Stimulated activated CD4-positive, alpha-beta T cell treated with anti-CD3 and anti-CD28 coated beads, Interleukin-15, amount 100 ng/mL, for 24 hours (primary cell): ENCODE measurements at places on chromosomes 4 and X.
A peak's percentile ranks its signal among the peaks of the same experiment; 100 is the strongest.

DNA sequence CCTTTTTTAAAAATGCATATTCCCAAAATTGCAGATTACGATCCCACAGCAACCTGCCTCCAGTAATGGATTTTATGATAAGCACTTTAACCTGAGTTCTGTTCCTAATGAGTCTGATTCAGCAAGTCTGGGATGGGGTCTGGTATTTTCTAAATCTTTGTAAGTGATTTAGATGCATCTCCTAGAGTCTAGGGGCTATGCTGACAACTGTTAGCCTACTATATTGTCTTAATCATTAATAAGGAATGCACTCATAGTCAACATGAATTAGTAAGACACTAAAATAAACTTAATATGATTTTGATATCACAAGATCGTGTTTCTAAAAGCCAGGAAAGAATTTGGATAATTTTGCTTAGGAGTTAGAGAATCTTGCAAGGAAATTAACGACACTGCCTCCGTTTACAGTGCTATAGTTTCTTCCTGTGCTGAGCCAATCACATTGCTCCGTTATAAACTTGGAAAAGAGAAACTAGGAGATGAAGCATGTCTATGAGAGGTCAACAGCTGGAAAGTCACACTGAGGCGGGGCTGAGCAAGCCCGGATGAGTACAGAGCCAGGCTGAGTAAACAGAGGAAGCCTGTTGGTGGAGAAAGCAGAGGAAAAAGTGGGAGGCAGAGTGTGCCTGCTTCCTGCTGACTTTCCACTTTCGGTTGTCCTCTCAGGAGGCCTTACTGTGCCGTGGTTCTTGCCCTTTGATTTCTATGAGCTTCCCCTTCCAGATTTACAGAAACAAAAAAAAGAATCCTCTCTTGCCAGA lies 5.4 kb downstream of the SCARB2 start:
- DNase-seq, result no peak

DNA sequence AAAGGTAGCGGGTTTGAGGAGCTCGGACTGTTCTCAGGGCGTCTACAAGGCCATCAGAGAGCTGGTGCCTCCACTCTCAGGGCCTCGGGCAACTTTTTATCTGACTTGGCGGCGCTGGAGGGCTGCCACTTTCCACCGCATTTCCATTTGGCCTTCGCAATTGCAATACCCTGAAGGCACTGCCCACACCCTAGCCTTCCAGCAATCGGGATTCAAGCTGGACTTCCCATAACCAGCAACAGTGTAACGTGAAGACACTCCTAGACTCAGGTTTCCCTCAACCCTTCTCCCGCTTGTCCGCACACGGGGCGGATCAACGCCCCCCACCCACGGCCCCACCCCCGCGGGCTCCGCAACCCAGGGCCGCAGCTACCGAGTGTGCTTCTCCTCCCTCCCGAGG lies 50.2 kb upstream of the BCOR start:
- no peak for DNase-seq

DNA sequence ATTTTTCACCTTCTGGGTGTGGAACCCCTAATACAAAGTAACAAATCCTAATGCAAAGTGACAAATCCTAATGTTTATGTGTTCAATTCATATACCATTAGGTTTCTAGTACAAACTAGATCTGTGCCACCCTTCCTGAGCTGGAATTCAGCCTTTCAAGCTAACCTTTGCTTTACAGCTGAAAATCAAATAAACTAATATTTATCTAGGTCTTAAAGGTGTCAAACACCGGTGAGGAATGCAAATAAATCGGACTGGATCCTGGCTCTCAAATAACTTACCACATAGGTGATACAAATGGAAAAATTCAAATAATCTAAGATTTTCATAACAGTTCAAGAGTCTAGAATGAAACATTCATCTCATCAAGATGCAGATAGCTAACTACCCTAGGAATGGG lies 11.6 kb downstream of the IRF2 start:
- no peak for DNase-seq

DNA sequence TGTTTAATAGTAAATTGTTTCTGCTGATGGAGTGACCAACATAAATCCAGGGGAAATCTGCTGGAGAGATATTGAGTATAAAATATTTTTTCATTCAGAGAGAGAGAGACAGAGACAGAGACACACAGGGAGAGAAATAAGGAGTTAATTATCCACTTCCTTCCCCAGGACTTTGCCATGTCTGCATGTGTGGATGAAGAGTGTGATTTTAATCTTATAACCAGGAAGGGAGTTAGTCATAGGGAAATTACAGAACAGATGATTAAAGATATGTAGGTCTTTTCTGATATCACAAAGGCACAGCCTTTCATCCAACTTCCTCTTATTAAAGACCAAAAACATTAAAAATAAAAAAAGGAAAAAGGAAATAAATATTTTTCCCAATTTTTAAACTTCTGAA lies 526.3 kb downstream of the SPRY1 start:
- DNase-seq, result no peak

- no peak for DNase-seq
These were observed 158.3 kb upstream of the SCML1 start for GRCh38 chrX:17579026-17579425.

- no peak for DNase-seq
These were observed 221.5 kb downstream of the PCDH18 start for GRCh38 chr4:137310593-137311490.

GRCh38 chr4:108533876-108534275 lies 86.5 kb upstream of the RPL34 start:
- DNase-seq, result no peak

DNA sequence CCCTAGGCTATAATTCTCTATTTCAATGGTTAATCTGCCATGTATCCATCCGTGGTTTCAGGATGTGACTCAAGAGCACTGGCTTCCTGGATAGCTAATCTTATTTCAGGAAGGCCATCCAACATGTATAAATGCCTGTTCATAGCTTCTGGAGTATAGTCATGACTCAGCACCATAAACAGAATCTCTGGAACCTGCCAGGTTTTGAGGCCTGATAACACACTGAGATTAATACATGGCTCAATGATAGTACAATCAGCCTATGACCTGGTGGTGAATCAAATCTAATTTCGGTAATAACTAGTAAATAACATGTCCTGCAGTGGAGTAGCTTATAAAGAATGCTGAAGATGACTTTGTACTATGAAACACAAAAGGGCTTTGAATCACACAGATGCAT lies 5.7 kb upstream of the IL13RA2 start:
- DNase-seq, result no peak

DNA sequence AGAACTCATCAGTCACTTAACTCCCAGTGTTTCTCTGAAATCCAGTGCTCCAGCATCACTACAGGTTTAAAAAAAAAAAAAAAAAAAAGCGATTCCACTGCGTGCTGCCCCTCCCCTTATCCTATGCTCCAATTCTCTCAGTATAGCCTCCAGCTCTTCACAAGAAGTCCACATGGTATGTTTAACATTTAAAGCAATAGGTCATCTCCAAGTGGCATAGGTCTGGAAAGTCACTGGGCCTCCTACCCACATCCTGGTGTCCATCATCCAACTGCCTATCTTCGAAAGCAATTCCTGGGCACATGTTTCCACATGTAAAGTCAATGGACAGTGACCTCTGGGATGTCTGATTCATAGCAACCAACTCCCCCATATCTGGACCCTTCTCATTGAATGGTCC lies 66.5 kb upstream of the MAP3K15 start:
- no peak for DNase-seq

GRCh38 chr4:97836662-97837061 lies 306.6 kb downstream of the STPG2 start:
- no peak for DNase-seq

GRCh38 chr4:38614231-38614630 lies 49.8 kb upstream of the KLF3 start:
- DNase-seq, result no peak

DNA sequence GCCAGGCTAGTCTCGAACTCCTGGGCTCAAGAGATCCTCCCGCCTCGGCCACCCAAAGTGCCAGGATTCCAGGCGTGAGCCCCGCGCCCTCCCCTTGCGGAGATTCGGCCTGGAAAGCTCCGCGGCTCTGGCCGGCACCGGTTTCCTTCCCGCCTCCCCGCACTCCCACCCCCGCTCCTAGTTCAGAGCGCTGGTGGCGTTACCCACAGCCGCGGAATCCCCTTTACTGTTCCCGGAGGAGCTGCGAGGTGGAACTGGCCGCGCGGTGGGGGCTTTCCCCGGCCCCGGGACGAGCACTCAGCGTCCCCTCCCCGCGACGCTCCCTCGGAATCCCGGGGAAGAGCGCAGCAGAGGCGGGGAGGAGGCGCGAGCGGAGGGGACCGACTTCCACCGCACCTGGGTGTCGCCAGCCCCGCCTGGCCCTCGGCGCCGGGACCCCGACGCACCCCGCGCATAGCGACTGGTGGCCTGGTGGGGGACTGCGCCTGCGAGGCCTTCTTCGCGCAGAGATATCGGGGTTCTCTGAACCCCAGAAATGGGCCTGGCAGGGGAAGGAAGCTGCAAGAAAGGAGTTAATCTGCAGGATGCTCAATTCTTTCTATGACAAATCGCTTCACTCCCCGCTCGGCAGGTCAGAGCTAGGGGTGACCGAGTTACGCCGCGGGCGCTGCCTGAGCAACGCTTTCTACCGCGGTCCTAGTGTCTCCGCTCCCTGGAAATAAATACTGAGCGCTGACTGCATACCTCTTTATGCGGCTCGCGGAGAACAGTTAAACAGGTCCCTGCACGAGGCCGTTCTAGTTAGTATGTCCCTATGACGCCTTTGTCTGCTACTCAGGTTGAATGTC lies 14.6 kb upstream of the SLC25A4 start:
- peak; percentile 51 for DNase-seq

GRCh38 chrX:149987613-149988012 lies 49.3 kb upstream of the EOLA2 start:
- no peak for DNase-seq

GRCh38 chr4:40301603-40302002 lies 33.5 kb upstream of the CHRNA9 start:
- DNase-seq, result peak; percentile 46

DNA sequence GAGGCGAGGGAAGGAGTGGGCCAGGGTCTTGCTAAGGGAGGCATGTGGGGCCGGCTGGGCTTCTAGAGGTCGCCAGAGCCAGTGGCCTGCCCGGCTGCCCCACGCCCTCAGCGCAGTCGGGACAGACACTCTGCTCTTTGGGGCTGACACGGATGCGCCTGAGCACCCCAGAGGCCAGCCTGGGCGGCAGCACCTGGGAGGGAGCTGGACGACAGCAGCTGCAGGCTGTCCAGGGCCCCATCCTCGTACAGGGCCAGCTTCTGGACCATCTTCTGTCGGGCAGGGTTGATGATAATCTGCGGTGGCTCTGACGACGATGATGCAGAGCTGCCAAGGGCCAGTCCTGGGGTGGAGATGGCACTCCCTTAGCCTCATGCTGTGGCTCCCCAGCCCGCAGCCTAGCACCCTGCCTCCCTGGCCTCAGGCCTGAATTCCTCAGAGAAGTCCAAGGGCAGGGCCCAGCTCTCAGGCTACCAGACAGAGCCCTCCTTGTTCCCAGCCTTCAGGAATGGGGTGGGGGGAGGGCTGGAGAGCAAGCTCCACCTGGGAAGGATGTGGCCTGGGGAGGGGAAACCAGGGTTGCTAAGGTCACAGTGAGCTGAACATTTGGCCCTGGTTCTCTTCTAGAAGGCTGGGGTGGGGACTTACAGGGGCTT lies 7.2 kb downstream of the IRAK1 start:
- no peak for DNase-seq

DNA sequence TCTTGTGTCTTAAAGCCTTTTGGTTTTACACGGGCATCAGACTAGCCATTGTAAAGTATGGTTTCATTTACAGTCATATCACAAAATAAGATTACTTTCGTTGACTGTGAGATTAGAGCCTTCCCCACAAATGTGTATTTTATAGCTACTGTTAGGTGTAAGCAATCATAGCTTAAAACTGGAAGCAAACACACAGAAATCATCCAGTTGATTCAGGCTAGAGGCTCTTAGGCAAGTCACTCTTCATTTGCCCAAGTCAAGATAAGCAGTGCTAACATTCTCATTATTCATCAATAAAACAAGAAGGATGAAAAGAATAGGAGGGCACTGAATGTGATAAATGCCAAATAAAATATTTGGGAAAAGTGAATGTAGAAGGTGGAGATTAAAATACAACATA lies 448.7 kb upstream of the FAM241A start:
- no peak for DNase-seq

GRCh38 chr4:53537606-53538005 lies 53.7 kb downstream of the LNX1 start:
- DNase-seq, result no peak

- no peak for DNase-seq
These were observed 32.8 kb upstream of the MAML3 start for GRCh38 chr4:140186651-140187315.

DNA sequence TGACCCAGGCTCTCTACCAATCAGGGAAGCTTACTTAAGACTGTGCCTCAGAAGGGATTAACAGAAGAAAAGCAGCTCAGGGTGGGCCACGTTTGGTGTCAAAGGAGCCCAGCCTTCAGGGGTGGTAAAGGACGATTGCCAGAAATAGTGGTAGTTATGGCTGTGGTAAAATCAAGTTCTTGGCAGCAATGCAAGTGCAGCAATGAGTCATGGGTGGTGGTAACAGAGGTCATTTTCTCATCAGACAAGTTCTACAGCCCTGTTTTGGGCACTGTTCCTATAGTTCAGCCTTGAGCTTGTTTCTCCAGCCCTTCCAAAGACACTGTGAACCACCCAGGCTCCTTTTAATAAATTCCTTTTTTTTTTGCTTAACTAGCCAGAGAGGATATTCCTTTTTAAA lies 120.3 kb downstream of the EFHC2 start:
- no peak for DNase-seq

GRCh38 chrX:128518508-128518907 lies 466.3 kb upstream of the ACTRT1 start:
- DNase-seq, result no peak

DNA sequence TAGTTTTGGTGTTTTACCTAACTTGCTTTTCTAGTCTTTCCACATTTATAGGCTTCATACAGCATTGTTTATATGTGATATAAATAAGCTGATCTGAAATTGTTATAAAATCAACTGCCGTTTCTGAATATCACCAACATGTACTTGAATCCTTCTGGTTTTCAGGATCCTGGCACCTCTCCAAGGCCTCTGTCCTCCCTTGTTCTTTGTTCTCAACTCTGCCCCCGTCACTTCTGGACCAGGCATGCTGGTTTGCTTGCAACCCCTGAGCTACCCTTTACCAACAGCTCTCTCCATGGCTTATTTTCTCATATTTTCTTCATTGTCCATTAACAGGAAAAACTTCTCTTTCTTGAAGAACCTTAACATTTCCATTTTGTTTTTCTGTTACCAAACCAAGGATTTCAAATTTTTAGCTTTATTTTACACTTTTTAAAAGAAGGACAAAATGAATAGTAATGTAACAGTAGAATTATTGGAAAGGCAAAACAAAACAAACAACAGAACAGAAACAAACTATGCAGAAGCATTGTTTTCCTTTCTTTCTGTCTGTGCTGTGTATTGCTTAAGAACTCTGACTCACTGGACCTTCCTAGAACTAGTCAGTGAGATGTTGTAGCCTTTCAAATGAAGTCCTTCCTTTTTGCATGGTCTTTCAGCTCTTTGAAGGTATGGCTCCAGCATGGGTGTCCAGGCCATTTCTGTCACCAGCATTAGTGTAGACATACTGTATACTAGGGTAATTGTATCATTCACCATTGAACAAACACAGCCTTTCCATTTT lies 44.8 kb downstream of the BANK1 start:
- no peak for DNase-seq

- DNase-seq, result no peak
These were observed 124.4 kb downstream of the RELL1 start for GRCh38 chr4:37561803-37562207.

- DNase-seq, result no peak
These were observed 1.7 kb upstream of the STIM2 start for GRCh38 chr4:26858947-26859401.

GRCh38 chr4:109589605-109590004 lies 29.6 kb downstream of the MCUB start:
- no peak for DNase-seq

- no peak for DNase-seq
These were observed 111.4 kb downstream of the SOX3 start for GRCh38 chrX:140393507-140393906.
